ENCODE measurements at places on chromosomes 2 and 18. TPM values are rescaled to one million over a fixed set of nuclear protein-coding genes. Genes with fewer than 3 reads are reported as not detected.

Gene C1QL2
- total RNA-seq: not detected

DNA sequence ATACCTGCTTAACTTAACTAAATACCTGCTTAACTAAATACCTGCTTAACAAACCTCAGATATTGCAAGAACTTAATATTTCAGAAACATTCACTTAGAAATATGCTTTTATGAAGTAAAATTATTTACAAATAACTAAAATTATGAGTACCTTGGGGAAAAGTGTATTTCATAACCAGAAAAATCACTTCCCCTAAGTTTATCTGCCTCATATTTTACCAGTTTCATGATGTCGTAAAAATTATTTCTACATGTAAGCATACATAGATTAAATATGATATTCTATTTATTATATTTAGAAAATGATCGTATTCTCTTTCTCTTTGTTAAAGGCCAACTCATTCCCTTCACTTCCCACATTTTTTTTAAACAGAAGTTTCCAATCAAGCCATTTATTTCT, 41.5 kb upstream of the DSC1 start:
- no peaks in the 10 kb centered on the region for H3K4me1 ChIP-seq
- DNase-seq: no peak
- no peak overlapping the region for H3K27ac ChIP-seq
- no peak overlapping the region for H3K4me3 ChIP-seq
- H3K36me3 ChIP-seq: no peaks in the 10 kb centered on the region
- H3K27me3 ChIP-seq: no peaks in the 10 kb centered on the region

DNA sequence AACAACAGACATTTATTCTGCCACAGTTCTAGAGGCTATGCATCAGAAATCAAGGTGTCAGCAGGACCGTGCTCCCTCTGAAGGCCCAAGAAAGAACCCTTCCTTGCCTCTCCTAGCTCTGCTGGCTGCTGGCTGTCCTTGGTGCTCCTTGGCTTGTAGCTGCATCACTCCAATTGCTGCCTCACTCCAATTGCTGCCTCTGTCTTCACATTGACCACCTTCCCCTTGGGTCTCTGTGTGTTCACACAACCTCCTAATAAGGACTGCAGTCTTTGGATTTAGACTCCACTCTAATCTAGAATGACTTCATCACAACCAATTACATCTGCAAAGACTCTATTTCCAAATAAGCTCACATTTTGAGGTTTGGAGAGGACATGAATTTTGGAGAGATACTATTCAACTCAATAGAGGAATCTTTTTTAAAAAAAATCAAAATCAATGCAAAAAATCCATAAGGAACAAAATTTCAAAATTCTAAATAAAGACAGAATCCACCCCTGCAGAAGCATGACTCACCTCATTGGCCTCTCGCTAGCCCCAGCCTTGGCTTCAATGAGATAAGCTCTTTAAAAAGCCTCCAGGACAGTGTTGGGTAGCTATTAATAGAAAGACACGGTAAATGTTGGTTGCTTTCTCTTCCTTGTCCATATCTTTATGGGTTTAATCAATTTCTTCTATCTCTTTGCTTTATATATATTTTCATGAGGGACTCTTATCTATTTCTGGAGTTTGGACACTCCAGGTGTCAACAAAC, 267.6 kb upstream of the MGAT5 start:
- H3K4me3 ChIP-seq: no peak overlapping the region
- no peaks in the 10 kb centered on the region for H3K4me1 ChIP-seq
- H3K27ac ChIP-seq: no peak overlapping the region

- H3K27ac ChIP-seq: peak overlapping the region; percentile 60
- H3K27me3 ChIP-seq: no peaks in the 10 kb centered on the region
Observed at GRCh38 chr18:12904012-12904516, 20.0 kb upstream of the PTPN2 start.

- no peaks in the 10 kb centered on the region for H3K27me3 ChIP-seq
- H3K36me3 ChIP-seq: peaks cover 9% of the 10 kb centered on the region
- H3K4me1 ChIP-seq: no peaks in the 10 kb centered on the region
- no peak overlapping the region for H3K27ac ChIP-seq
- H3K4me3 ChIP-seq: no peak overlapping the region
Observed at GRCh38 chr2:195697681-195698220, 40.7 kb downstream of the SLC39A10 start.

DNA sequence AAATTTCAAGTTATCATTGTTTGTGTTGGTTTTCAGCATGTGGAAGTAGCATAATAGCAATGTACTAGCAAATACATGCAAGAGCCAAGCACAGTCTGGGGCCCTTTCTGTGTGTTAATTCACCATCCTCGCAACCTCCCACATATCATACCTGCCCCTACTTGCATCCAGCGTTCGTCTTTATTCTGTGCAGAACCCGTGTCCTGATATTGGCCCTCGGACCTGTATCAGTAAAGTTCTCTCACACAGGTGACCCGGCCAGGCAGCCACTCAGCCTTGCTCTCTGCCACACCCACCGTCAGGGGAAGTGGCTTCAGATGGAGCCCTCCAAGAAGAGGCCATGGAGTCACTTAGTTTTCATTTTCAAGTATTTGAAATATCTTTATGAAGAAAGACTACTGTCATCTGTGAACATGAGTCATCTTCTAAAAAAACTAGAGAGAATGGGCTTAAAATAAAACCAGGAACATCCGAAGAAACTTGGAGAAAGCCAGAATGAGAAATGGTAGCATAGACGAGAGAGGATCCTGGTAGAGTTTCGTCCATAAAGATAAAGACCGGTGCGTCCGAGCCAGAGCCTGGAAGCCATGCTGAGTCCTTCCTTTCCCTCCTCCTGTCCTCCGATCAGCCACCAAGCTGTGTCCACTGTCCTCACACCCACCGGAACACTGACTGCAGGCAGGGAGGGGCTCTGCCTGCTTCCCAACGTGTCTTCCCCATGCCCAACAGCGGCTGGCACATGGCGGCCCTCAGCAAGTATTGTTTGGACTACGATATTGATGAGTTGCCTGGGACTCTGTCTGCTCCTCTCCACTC, 57.3 kb upstream of the RPL31 start:
- H3K27ac ChIP-seq: no peak overlapping the region
- DNase-seq: peak; percentile 15
- H3K27me3 ChIP-seq: no peaks in the 10 kb centered on the region
- H3K4me1 ChIP-seq: no peaks in the 10 kb centered on the region

Measured in spleen (tissue), 13 donors.